Cortex of kidney (tissue), 1 donor: ENCODE measurements at places on chromosomes 16 and 17.

GRCh38 chr17:60383379-60383778, 8.6 kb downstream of the USP32 start:
- no peak for DNase-seq

GRCh38 chr16:69830534-69831211, 68.5 kb downstream of the WWP2 start:
- no peak for DNase-seq

DNA sequence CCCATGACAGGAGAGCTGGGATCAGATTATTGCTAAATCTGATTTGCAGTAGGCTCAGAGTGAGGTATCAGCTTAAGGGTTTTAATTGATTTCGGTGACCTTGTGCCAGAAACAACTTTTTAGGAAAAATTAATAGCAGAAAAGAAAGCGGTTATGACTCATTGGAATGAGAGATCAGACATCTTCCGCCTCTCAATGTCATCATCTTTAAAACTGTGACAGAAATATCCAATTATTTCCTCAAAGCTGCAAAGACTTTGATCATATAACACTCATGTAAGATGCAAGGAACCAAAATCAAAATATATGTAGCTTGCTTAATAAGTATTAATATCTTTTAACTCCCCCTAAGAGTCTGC, 190.1 kb upstream of the FOXF1 start:
- no peak for DNase-seq

- no peak for DNase-seq
Observed at GRCh38 chr16:15765880-15766279, 90.9 kb downstream of the MYH11 start.

DNA sequence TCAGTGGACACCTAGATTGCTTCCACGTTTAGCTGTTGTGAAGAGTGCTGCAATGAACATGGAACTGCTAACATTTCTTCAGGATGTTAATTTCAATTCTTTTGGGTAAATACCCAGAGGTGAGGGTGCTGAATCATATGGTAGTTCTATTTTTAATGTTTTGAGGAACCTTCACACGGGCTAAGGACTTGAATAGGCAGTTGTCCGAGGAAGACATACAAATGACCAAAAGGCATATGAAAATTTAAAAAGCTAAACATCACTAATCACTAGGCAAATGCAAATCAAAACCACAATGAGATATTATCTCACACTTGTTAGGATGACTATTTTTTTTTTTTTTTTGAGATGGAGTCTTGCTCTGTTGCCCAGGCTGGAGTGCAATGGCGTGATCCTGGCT, 173.3 kb downstream of the PRKCB start:
- DNase-seq = no peak

DNA sequence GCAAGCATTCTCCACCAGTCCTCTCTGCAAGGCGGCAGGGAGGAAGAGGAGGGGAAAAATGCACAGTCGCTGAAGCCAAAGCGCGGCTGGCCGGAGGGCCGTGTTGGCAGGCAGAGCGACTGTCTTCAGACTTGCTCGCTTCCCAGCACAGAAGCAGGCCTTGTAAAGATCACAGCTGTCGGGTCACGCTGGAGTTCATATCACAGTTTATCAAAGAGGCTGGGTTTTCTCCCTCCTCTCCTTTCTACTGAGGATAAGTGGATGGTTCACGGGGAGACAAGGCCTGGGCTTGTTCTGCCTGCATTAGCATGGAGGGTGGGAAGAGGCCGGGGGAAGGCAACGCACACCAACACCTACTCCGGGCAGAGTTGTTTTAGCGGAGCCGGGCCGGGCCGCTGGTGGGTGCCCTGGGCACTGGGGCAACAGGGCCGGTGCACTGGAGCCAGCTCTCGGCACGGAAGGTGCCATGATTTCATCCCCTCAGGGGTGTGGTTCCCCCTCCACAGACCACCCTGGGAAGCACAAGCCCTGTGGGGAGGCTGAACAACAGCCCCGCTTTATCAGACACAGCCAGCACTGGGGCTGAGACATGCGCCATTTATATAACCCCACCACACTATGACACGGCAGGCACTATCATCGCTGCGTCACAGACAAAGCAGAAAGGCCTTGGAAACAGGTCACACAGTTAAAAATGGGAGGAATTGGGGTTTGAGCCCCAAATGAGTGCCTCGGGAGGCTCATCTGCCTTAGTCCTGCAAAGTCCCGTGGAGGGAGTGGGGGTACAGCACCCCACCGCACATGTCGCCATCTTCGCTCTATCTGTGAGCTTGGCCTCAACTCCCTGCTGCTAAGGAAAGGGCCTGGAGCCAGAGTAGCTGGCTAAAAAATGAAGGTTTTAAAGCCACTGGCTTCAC, 40.3 kb upstream of the MTSS2 start:
- no peak for DNase-seq

- no peak for DNase-seq
Observed at GRCh38 chr16:48536614-48537200, 73.3 kb downstream of the N4BP1 start.

DNA sequence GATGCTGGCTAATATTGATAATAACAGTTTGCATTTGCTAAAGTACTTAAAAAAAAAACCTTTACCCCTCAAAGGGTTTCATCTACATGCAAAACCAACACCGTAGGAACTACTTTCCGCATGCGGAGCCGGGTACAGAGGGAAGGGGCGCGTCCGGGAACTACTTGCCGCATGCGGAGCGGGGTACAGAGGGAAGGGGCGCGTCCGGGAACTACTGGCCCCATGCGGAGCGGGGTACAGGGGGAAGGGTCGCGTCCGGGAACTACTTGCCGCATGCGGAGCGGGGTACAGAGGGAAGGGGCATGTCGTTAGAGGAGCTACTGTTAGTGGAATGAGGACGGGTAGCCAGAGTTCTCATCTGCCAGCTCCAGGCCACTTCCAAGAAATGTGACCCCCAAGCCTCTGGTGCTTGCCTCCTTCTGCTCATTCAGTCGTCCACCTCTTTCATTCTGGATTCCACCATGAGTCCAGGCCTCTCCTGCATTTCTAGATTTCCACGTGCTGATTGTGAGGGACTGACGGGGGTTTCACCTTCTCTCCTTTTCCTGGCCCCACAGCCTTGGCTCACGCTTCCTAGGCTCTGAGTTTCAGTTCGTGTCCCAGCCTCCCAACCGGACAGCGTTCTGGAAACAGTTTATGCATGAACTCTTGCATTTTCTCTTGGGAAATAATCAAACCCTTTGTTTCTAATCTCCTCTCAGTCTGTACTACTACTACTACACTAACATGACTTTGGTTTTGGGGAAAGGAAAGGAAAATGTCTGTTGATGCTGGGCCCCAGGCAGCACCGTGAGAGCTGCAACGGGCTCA, 26.9 kb downstream of the MINK1 start:
- DNase-seq = no peak
